Cerebellar nuclear complex (tissue), 1 donor: ENCODE measurements at places on chromosomes 1 and 21.

- DNase-seq, result no peak
Measured at GRCh38 chr1:211196880-211197279, 62.3 kb upstream of the RCOR3 start.

GRCh38 chr1:53525595-53525994, 66.4 kb downstream of the DMRTB1 start:
- no peak for DNase-seq

- no peak for DNase-seq
Measured at GRCh38 chr1:50634251-50634650, 211.0 kb upstream of the DMRTA2 start.

DNA sequence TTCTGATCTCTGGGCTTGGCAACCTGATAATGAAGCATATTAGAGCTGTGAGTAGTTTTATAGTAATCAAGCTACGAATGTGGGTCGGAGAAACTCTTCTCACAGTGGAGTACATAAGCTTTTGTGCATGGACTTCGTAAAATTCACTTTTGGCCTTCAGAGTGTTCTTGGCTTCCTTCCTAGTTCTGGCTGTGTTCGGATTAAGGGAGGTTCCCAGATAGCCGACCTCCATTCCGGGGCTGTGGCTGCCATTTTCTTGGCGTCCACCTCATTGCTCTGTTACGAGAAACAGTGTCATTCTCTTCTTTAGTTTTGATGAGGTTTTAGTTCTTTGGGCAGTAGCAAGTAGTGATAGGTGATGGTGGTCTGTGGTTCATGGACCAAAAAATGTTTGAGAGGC, 26.3 kb downstream of the CAMTA1 start:
- no peak for DNase-seq

DNA sequence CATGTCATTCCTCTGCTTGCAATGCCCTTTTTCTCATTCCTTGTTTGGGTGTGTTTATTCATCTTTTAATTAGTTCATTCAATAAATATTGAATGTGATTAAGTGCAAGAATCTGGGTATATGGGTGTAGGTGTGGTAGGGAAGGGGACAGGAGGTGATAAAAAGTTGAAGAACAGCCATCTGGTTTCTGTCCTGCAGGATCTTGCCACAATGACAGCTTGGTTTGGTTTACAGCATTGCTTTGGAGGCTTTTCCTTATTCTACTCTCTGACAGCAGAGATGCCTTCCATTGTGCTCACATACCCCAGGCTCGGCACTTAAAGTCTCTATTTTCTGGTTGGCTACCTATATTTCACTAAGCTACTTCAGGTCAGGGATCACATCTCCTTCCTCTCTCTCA, 3.0 kb upstream of the REG4 start:
- DNase-seq, result no peak

- no peak for DNase-seq
Measured at GRCh38 chr1:22112554-22112953, 30.3 kb downstream of the WNT4 start.

- DNase-seq, result no peak
Measured at GRCh38 chr1:203028067-203028783, 1.9 kb downstream of the PPFIA4 start.

- no peak for DNase-seq
Measured at GRCh38 chr21:40047211-40047610, 180.0 kb downstream of the PCP4 start.

- no peak for DNase-seq
Measured at GRCh38 chr1:1366699-1367066, 8.3 kb downstream of the AURKAIP1 start.

GRCh38 chr1:24930260-24931145, at the start of gene RUNX3:
Gene RUNX3 (minus strand): TSS chr1:24930276. CDS start chr1:24929868, 408 bp downstream.
- DNase-seq, result no peak

DNA sequence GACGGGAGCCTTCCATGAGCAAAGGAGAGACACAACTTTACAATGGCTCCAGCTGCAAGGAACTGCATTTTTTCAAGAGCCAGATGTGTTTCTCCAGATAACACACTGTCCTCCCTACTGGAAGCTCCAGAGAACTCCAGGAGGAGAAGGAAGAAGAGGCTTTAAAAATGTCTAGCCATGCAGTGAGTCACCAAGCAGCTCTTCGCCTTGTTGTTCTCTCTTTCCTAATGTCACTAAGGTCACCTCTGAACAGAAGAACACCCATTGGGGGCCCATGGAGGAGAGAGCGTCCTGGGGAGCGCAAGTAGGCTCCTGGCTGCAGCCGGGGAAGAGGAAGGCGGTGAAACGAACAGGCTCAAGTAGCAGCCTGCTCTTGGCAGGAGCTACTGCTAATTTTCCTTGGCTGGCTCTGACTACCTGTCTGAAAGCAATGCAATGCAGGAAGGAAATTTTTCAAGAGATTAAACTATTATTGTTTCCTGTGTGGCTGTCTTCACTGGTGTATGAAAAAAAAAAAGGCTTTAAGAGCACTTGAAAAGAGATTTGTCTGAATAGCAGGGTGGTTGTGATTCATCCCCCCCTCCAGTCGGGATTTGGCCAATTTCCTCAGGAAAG, 321.9 kb downstream of the SETD4 start:
- no peak for DNase-seq

- no peak for DNase-seq
Measured at GRCh38 chr1:112454316-112454715, 54.4 kb upstream of the WNT2B start.

DNA sequence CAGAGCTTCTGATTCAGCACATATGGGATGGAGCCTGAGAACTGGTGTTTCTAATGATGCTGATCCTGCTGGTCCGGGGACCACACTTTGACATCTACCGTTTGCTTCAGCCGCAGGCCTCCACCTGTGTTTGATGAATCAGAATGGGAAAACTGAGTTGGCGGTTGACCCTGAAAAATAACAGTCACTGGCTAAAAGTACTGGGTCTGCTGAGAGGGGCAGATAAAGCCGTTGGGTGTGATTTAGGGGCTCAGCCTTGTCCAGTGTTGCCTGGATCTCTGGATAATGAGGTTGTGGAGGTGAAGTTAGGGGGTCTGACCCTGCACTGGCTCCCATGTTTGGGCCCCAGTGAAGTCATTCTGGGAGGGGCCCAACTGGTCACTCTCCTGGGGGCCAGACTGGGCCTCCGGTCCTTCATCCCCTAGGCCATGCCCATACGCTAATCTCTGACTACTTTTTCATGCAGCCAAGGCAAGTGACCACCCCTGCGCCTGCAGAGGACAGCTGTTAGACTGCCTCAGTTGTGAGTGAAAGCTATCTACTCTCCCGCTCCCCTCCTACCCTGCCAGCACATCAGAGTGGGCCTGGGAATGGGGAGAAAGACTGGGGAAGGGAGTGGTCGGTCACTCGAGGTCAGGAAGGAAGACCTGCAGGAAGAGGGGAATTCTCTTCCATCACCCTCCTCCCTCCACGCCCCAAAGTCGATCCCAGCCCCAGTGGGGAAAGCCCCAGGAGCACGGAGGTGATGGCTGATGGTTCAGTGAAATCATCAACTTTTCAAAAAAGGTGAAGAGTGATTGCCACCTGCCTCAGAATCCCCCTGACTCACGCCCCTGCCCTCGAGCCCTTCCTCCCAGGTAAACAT, 27.7 kb downstream of the VASH2 start:
- no peak for DNase-seq

GRCh38 chr21:39000496-39000895, 182.8 kb downstream of the PSMG1 start:
- DNase-seq, result no peak

DNA sequence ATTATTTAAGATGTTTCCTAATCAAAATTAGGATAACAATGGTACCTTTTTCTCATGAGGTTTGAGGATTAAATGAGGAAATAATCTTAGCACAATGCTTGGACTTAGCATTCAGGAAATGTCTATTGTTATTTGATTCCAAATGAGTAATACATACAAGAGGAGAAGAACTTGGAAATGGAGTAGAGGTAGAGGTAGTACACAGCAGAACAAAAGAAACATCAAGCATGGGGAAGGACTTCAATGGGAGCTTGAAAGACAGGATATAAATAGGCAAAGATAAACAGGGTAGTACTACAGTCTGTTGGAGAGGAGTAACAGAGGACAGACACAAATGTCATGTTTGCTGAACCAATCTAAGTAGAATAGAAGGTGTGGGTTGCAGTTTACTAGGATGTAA, 59.5 kb upstream of the RGS2 start:
- no peak for DNase-seq

DNA sequence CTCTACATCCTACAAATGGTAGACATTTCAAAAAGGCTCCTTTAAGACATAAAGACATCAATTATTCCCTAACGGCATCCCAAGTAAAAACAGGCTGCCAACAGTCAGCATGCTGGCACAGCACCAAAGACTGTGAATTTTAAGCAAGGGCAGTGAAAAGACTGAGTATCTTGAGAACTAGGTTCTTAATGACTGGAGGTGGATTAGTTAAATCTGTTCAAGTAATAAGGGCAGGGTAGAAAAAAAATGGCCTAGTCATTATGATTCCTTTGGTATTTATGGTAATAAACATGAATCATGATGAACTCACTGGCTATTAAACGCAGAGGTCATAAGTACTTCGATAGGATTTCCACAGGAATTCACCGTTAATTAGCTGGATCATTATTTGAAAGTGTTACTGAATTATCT, 75.2 kb downstream of the KIFAP3 start:
- DNase-seq, result no peak

- no peak for DNase-seq
Measured at GRCh38 chr1:13775459-13775858, 75.5 kb downstream of the PRDM2 start.

GRCh38 chr1:212655668-212656440, 43.8 kb downstream of the BATF3 start:
- no peak for DNase-seq

GRCh38 chr1:179785728-179786127, 42.6 kb downstream of the FAM163A start:
- no peak for DNase-seq

GRCh38 chr1:167648252-167648849, 18.3 kb downstream of the RCSD1 start:
- no peak for DNase-seq

GRCh38 chr1:227192163-227192562, 126.1 kb downstream of the CDC42BPA start:
- DNase-seq, result no peak

DNA sequence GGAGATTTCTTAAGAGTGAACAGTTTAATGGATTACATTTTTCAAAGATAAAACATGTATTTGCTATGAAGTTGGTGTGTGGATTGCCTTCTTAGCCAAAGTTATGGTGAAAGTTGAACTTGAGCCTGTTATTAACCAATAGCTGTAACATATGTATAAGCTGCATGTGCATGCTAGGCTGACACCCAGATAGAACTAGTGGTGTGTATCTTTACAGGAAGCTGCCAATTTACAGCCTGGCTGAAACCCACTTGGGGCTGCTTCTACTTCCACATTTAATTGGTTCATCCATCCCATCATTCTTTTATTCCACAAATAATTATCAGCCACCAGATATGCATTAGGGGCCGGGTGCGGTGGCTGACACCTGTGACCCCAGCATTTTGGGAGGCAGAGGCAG, 3.3 kb downstream of the PLA2G5 start:
- no peak for DNase-seq

GRCh38 chr21:41316200-41317062, at the start of gene FAM3B:
Gene FAM3B (plus strand): TSS chr21:41316801. CDS start chr21:41316880, 79 bp downstream.
- DNase-seq, result no peak

DNA sequence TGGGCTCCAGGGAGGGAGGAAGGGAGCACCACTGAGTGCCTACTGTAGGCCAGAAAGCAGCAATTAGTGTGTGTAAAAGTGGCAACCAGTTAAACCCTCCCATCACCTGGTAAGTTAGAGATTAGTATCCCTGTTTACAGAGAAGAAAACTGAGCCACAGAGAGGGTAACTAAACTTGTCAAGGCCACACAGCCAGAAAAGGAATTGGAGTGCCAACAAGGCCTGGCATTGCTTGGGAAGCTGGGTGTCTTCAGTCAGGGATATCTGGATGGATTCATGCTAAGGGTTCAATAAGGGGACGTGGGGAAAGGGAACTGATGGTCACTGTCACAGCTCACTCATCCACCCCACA, 23.6 kb upstream of the ADGRB2 start:
- DNase-seq, result no peak

- no peak for DNase-seq
Measured at GRCh38 chr1:156814571-156815260, 1.9 kb downstream of the SH2D2A start.
